ENCODE measurements at places on chromosomes 2 and 18. TPM values are rescaled to one million over a fixed set of nuclear protein-coding genes. Genes with fewer than 3 reads are reported as not detected.

DNA sequence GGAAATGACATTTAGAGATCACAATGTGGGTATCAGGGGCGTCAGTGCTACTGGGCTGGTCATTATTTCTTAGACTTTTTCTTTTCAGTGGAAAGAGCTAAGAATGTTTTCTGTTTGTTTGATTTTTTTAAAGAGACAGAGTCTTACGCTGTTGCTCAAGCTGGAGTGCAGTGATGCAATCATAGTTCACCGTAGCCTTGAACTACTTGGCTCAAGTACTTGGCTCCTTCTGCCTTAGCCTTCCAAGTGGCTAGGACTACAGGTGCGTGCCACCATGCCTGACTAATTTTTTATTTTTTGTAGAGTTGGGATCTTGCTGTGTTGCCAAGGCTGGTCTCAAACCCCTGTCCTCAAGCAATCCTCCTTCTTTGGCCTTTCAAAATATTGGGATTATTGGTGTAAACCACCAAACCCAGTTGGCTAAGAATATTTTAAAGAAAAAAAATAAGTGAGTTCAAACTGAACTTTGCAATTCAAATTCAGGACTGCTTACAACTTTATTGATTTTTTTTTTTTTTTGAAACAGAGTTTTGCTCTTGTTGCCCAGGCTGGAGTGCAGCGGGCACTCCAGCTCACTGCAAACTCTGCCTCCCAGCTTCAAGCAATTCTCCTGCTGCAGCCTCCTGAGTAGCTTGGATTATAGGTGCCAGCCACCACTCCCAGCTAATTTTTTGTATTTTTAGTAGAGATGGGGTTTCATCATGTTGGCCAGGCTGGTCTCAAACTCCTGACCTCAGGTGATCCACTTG, 154.2 kb downstream of the MIB1 start:
- DNase-seq, result no peak

DNA sequence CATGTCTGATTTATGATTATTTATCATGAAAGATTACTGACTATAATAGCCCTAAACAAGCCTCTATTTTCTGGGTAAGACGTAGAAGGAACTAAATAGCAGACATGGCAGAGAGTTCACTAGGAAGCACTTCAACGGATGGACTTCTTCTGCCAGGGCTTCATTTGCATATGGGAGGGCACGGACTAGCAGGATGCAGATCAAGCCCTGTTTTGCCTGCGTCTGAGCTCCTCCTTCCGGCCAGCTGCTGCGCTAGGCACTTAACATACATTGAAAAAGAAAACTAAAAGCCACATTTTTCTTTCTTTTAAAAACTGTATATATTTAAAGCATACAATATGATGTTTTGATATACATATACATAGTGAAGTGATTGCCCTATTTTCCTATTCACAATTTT, 340.0 kb upstream of the MEX3C start:
- DNase-seq, result no peak

DNA sequence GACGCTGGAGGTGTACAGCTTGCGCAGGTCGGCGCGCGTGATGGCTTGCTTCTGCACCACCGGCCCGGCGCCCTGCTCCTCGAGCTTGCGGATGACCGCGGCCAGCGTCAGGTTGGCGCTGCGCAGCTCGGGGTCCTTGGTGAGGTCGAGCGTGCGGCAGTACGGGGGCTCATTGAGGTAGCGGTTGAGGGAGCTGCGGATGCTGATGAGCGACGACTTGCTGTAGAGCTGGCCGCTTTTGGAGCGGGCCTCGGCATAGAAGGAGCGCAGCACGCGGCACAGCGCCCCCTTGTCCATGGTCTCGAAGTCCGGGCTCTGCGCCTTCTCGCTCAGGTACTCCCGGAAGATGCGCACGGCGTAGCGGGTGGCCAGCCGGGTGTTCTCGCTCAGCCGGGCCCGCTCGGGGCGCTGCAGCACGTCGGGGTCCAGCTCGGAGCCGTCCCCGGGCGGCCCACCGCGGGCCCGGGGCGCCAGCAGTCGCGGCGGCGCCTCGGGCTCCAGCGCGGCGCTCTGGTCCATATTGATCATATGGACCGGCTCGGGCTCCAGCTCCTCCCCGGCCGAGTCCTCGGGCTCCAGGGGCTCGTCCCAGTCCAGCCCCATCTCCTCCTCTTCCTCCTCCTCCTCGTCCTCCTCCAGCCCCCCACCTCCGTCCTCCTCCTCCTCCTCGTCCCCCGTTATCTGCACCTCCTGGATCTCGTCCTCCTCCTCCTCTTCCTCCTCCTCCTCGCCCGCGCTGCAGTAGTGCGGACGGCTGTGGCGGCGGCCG, 523 bp downstream of the KCTD1 start:
- DNase-seq, result no peak

GRCh38 chr2:180205621-180206235, 198.6 kb upstream of the CWC22 start:
- DNase-seq, result no peak

- DNase-seq, result no peak
Observed at GRCh38 chr2:215374002-215374401, 61.9 kb downstream of the FN1 start.

GRCh38 chr18:50189160-50189559, 5.8 kb downstream of the MYO5B start:
- no peak for DNase-seq

GRCh38 chr2:108169982-108170625, 69.7 kb upstream of the SULT1C3 start:
- DNase-seq, result no peak

DNA sequence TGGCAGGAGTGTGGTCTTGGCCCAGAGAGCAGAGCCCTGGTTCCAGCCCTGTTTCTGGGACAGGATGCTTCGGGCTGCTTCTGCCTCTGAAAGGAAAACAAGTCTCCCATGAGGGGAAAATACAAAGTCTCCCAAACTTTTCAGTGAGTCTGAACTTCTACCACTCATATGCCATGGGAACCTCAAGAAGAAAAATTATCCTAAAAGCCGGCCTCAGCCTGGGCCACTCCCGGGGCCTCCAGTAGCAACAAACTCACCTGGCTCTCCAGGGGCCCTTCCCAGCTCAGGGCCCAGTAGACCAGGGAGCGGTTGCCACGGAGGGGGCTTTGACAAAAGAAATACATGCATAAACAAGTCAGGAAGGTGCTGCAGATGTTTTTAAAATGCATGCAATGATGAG, 289.2 kb upstream of the HDAC4 start:
- DNase-seq, result no peak

DNA sequence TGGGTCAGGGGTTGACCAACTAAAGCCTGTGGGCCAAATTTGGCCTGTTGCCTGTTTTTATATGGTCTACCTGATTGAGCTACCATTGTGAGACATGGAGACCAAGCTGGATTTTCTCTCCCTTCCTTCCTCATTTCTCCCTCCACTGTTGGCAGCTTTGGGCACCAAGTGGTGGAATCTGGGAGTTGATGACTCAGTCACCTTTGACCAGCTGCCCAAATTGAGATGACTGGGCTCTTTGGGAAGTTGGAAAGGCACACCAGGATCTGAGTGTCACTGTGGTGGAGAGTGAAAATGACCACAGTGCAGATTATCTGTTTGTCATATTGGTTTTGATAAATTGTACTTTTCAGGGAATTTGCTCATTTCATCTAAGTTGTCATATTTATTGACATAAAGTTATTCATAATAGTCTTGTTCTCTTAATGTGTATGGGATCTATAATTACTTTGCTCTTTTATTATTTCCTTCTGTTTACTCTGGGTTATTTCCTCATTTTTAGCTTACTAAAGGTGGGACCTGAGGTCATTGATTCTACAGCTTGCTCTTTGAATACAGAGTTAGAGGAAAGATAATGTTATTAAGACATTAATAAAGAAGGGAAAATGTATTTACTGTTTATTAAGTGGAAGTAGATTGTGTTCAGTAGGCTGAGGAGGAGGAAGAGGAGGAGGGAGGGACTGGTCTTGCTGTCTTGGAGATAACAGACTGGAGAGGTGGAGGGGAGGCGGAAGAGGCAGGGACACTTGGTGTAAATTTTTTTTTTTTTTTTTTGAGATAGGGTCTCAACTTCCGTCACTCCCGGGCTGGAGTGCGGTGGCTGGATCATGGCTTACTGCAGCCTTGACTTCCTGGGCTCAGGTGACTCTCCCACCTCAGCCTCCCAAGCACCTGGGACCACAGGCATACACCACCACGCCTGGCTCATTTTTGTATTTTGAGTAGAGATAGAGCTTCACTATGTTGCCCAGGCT, 31.8 kb downstream of the AGFG1 start:
- no peak for DNase-seq

DNA sequence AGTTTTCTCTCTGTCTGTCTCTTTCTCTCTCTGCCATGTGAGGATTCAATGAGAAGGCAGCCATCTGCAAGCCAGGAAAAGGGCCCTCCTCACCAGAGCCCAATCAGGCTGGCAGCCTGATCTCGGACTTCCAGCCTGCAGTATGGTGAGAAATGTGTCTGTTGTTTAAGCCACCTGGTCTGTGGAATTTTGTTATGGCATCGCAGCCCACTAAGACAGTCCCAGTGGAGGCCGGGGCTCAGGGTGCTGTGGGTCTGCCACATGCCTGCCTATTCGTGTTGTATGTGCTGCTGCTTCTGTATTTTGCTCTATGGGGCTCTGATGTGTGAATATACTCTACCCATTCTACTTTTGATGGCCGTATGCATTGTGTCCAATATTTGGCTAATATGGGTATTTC, 139.0 kb upstream of the HS6ST1 start:
- DNase-seq, result peak; percentile 55

- no peak for DNase-seq
Observed at GRCh38 chr2:224982226-224982625, 60.0 kb downstream of the DOCK10 start.

DNA sequence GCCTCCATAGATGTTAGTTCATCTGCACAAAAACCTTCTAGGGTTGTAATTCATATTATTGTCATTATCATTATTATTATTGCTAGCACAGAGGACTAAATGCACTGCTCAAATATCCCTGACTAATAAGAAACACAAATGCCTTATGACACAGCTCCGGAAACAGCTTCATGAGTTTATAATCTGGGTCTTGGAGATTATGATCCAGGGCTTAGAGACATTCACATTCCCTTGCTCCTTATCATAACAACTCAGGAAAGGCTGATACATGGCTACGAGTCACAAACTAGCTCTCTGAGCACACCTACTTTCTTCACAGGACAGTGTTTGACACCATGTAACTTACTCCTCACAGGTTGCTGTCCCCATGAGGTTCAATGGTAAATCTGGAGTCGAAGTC, 102.2 kb upstream of the TTC39C start:
- no peak for DNase-seq

DNA sequence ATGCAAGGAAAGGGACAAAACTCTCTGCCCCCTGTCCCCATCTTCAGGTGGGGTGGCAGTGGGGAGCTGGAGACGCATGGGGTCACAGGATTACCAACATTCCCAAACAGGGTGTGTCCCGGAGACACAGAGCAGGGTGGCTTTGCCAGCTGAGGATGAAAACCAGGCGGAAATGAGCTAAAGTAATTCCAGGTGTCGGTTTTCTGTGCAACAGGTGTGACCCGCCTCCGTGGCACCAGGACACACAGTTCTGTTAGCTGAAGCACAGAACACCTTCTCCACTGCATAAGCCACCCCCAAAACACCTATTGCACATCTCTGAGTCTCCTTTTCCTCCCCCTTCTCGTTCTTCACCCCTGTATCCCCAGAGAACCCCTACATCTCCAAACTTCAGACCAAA, 122.7 kb upstream of the GLI2 start:
- no peak for DNase-seq

DNA sequence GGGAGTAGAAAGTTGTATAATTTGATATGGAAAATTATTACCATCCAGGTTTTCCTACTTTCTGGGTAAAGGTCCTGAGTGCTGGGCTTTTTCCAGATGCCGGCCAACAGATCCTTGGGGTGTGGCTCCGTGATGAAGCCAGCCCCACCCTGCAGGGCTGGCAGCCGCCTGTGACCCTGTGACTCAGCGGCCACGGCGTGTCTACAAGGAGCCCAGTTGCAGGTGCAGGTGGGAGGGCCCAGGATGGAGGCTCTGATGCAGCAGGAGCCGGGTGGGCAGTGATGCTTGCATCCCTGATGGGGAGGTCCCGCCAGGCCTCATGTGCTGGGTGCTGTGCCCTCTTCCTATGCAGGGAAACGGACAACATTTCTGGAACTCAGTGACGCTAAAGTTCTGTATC, 96.0 kb upstream of the ALKAL2 start:
- no peak for DNase-seq

DNA sequence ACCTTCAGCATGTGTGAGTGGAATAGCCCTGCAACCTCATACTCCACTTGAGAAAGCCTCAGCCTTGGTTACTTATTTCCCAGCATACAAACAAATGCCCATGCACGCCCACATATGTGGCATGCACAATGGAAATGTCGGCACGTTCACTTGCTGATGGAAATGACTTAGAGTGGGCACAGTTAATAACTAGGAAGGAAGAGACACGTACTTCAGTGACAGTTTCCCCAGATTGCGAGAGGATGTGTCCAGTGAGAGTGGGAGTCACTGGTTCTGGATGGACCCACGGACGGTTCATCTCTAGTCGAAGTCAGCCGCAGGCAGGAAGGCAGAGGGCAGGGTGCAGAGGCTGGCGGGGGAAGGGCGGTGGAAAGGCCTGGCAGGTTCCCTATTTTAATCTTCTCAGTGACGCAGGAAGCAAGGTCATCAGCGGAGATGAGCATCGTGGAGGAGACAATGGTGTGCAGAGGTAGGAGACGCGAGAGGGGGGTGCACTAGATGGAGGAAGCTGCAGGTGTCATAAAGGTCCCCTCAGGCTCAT, 350.7 kb upstream of the MYT1L start:
- DNase-seq, result no peak

DNA sequence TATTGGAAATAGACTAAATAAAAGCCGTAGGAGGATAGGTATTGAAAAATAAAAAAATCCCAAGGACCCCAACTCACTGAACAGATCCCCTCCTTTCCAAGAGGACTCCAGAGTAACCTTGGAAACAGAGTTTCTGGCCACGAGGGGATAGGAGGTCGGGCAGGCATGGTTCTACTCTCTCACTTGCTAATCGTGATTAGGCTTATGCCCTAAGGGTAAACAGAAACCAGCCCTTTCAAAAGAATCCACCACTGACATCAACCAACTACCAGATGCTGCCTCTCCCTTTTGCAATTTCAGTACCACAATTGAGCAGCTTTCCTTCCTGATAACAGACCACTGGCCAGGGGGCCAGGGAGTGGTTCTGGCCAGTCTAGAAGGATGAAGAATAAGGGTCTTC, 477.8 kb downstream of the EIPR1 start:
- DNase-seq, result peak; percentile 9

GRCh38 chr2:128436479-128437203, 118.0 kb upstream of the HS6ST1 start:
- DNase-seq, result peak; percentile 43

The HOXD4 gene
- total RNA-seq, result 4.1 TPM

The CXCR1 gene
- total RNA-seq, result 7.2 TPM

The NAPG gene
- total RNA-seq, result 39.8 TPM

The SKA1 gene
- total RNA-seq, result not detected

The UGT1A8 gene
- not detected for total RNA-seq

The MDH1 gene
- total RNA-seq, result 392 TPM

The RSAD2 gene
- 5.2 TPM for total RNA-seq

The GAD1 gene
- total RNA-seq, result not detected

The RFTN2 gene
- 6.8 TPM for total RNA-seq

The FHOD3 gene
- total RNA-seq, result 5.4 TPM

All from mesenteric fat pad (tissue), 1 donor.